ENCODE measurements at places on chromosomes 5 and 9.

DNA sequence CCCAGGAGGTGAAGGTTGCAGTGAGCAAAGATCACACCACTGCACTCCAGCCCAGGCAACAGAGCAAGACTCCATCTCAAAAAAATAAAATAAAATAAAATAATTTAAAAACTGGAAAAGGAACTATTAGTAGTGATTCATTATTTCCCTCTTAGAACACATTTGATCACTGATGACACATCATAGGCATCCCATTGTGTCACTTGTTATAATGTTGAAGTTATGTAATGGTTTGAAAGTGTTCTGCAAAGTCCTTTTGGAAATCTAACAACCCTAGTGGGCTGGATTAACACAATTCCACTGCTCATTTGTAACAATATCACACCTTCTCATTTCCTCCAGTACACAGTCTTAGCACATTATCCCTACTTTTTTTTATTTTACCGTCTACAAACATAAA lies 81.8 kb upstream of the LMNB1 start:
- no peak for DNase-seq

GRCh38 chr5:61202213-61202612 lies 39.9 kb upstream of the SMIM15 start:
- DNase-seq, result no peak

- DNase-seq, result no peak
Measured at GRCh38 chr5:79990205-79990597, 861 bp downstream of the MTX3 start.

GRCh38 chr5:115069087-115069968 lies 100.4 kb downstream of the TRIM36 start:
- peak; percentile 3 for DNase-seq

DNA sequence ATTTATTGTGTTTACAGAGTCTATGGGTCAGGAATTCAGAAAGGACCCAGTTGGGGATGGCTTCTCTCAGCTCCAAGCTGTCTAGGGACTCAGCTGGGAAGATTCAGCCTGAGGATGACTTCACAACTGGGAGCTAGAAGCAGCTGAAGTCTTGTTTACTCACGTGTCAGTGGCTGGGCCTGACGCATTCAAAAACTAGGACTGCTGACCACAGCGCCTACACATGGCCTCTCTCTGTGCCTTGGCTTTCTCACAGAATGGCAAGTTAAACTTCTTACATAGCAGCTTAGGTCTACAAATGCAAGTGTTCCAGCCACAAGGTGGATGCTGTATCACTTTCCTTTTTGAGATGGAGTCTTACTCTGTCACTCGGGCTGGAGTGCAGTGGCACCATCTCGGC lies 16.3 kb upstream of the PPP2CA start:
- no peak for DNase-seq

DNA sequence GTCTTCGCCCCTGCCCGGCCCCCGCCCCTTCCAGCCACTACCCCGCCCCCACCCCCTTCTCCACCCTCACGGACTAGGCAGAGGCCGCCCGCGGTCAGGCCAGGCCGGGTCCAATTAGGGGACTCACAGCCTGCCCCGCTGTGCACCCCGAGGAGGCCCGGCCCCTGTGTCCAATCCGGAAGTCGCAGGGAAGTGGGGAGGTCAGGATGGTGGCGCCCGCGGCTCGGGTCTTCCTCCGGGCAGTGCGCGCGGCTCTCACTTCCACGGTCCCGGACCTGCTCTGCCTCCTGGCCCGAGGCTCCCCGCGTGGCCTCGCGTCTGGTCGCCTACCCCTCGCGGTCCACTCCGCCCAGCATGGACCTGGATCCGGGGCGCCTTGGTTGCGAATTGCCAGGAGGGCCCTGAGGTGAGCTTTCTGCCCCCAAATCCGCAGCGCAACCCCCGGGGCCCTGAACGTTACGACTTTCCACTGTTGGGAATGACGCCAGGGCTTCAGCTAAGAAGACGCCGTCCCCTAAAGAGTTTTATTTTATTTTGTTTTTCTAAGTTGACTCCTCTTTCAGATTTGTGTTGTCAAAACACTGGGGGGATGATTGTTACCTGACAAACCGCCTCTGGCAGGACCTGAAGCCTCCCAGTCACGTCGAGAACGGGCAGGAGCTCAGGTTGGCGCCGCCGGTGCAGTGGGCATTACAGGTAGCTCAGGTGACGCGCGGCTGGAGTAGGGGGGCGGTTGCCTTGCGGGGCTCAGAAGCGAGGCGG lies 763 bp upstream of the IRX2 start:
- no peak for DNase-seq

- DNase-seq, result no peak
Measured at GRCh38 chr5:27241564-27242257, 203.3 kb upstream of the CDH9 start.

GRCh38 chr9:16413509-16414016 lies 456.9 kb downstream of the BNC2 start:
- DNase-seq, result no peak

- DNase-seq, result peak; percentile 55
Measured at GRCh38 chr9:19922476-19923118, 133.8 kb upstream of the SLC24A2 start.

GRCh38 chr5:31291323-31291854 lies 97.9 kb downstream of the CDH6 start:
- no peak for DNase-seq

DNA sequence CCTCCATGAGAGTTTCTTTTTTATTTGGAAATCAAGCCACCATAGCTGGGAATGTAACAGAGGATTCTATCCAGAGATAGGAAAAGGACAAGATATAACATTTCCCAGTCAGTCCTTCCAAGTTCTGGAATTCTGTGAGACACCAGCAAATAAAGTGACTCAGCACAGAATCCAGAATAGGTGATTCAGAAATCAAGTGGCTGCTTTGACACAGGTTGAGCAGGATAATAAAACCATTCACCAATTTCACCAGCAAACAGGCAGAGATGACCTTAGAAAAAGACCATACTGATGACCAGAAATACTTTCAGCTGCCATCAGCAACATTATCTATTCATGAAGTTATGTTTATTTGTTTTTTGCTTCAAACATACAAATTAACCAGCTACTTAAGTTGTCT lies 491.5 kb upstream of the TUSC1 start:
- no peak for DNase-seq

GRCh38 chr9:131799177-131799823 lies 59.4 kb upstream of the RAPGEF1 start:
- no peak for DNase-seq

DNA sequence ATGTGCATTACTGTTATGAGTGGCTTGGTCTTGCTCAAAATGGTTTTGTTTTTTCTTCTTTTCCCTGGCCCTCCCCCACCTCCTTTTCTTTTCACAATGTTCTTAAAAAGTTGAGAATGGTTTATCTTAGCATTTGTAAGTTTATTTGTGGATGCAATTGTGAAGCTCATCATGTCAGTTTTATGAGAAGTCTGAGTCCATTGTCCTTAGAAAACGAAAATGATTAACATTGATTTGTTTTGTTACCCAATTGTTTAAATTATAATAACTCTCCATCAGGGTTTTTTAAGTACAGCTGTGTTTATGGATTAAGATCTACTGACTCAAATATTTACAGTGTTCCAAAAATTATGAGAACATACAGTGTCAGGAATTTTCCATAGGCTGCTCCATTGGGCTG lies 511.3 kb upstream of the PAPPA start:
- no peak for DNase-seq

DNA sequence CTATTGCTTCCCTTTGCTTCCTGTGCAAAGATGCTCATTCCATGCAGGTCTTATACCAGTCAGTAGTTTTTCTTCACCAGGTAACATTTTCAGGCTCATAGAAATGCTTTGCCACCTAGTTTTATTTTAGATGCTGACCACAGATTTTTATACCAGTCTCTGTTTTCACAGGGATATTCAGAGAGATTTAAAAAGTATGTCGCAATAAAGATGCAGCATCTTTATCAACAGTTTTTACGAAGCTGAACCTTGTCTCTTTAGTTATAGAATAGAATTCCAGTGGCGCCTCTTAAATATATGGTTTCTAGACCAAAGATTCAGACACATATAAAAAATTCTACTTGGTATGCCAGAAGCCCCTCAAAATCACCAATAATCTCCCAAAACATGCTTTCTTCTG lies 155.7 kb upstream of the PCSK5 start:
- no peak for DNase-seq

All from DMS 273 treated with DMSO at 0.1 percent for 48 hours (cell line).